Cerebellum (tissue), 4 donors: ENCODE measurements at places on chromosomes 12 and 14. TPM values are rescaled to one million over a fixed set of nuclear protein-coding genes. Genes with fewer than 3 reads are reported as not detected.
A peak's percentile ranks its signal among the peaks of the same experiment; 100 is the strongest.

DNA sequence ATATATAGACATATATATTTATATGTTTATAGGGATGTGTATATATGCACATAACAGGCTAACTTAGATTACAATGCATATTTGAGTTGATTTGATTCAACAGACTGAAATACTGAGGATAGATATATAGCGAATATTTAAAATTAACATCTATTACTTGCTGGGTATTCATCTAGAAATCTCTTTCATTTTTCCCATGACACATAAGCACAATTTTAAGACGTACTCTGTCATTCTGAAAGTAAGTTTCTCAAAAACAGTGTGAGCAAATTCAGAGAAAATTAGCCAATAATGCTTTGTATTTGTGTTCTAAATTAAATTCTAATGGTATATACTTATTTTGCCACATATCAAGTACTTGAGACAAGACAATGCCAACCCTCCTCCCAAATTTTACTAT, 907.5 kb upstream of the MDGA2 start:
- DNase-seq = no peak

GRCh38 chr12:5010151-5010550, 33.5 kb upstream of the KCNA5 start:
- DNase-seq = peak; percentile 31

- DNase-seq = no peak
Observed at GRCh38 chr12:90305379-90305778, 596.7 kb upstream of the ATP2B1 start.

- peak; percentile 17 for DNase-seq
Observed at GRCh38 chr14:74018174-74018585, 908 bp downstream of the ENTPD5 start.

The TSPAN8 gene
- total RNA-seq = 0.91 TPM

DNA sequence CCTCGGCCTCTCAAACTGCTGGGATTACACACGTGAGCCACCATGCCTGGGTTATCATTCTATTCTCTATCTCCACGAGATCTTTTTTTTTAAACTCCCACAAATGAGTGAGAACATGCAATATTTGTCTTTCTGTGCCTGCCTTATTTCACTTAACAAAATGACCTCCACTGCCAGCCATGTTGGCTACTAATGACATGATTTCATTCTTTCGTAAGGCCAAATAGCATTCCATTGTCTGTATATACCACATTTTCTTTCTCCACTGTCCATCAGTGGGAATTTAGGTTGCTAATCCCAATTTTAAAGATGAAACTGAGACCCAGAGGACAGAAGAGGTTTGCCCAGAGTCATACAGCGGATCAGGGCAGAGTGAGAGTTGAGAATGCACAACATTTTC, 10.9 kb upstream of the TRPV4 start:
- DNase-seq = no peak

DNA sequence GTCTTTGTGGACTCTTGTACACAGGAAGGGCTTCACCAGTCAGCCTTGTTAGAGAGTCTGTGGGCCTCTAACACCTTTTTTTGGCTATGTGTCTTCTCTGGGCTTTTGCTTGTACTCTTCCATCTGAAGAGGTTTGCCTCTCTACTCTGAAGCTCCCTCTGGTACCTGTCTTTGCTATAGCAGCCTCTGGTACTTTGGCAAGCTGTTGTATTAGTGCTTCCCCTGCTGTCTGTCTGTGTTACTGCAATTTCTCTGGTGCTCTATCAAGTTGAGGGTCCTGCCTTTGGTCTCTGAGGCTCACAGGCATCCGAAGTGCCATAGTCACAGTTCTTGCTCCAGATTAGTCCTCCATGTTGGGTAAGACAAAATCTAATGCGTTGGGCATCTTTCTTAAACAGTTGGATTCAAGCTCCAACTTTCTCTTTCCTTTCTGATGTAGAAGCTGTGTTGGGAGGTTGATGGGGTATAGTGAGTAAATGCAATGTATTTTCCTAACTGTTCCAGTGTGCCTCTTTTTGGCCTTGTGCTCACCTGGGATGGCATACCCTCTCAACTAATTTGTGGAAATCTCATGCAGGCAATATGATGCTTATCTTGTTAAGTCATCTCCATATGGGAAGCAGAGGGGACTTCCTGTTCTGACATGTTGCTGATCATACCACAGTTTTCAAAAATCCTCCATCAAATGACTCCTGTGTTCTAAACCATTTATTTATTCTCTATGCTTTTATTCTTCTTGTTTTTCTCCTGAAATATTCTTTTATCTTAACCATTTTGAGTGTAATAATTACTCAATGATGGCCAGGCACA, 88.8 kb downstream of the ATF7IP start:
- DNase-seq = no peak

The SYNDIG1L gene
- total RNA-seq = 0.73 TPM

DNA sequence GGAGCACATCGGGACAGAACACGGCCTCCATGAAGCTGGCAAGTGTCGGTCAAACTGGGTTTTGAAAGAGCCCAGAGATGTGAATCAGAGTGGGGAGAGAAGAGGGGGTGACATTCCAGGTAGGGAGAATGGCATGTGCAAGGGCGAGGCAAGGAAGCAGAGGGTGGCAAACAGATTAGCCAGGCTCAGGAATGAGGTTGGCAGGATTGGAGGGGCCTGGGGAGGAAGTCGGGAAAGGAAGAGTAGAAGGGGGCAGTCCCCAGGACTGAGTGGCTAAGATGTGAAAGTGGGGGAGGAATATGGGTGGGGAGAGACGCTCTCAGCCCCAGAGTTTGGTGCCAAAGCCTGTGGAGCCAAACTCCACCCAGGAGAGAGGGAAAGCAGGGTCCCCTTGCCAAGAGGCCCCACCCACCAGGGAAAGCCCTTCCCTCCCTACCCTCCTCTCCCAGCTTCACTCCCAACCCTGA, 5.5 kb upstream of the HDAC7 start:
- DNase-seq = no peak

DNA sequence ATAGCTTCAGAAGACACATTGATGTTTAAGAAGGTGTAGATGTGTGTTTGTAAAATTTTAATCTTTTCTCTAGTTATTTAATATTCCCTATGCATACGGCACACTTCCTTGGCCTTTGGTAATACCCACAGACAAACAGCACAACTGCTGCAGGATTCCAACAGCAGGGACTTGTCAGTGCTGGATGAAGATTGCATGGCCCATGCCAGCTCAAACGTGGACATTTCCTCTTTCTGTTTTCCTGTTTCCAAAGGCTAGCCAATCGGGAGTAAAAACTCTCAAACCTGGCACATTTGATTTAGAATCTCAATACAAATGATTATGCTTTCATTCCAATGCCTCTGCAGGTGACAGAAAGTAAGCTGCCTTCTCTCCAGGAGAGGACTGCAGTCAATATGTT, 22.5 kb upstream of the PDE3A start:
- peak; percentile 59 for DNase-seq

The HOXC12 gene
- not detected for total RNA-seq

The RNASE7 gene
- total RNA-seq = not detected

DNA sequence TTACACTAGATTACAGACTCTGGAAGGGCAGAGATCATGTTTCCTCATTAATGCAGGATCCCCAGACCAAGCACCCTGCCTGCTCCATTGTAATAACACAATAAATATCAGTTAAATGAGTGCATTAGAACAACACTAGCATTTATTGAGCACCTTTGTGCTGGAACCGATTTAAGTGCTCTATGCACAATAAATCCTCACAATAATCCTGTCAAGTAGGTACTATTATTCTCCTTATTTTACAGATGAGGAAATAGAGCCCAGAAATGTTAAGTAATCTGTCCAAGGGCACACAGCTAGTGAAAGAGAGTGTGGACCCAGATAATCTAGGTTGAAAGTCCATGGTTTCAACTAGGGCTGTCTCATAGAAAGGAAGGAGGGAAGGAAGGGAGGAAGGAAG, 69.8 kb downstream of the MAP1LC3B2 start:
- DNase-seq = no peak

GRCh38 chr12:10697156-10697555, 23.3 kb upstream of the STYK1 start:
- DNase-seq = no peak

DNA sequence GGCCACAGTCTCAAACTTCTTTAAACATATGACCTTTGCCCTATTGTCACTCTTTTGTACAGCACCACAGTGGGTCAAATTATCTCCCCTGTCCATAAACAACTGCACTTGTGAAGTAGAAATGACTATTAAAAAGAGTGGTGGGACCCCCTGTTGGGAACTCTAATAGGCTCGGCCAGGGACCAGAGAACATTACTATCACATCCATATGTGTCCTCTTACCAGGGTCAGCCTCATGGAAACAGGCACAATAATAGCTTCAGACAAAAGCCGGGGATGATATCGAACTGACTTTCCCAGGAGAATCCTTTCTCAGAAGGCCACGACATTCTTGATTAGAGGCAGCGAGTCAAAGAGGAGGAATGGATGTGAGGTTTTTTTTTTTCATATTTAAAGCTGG, 96.6 kb downstream of the NKX2-1 start:
- no peak for DNase-seq

DNA sequence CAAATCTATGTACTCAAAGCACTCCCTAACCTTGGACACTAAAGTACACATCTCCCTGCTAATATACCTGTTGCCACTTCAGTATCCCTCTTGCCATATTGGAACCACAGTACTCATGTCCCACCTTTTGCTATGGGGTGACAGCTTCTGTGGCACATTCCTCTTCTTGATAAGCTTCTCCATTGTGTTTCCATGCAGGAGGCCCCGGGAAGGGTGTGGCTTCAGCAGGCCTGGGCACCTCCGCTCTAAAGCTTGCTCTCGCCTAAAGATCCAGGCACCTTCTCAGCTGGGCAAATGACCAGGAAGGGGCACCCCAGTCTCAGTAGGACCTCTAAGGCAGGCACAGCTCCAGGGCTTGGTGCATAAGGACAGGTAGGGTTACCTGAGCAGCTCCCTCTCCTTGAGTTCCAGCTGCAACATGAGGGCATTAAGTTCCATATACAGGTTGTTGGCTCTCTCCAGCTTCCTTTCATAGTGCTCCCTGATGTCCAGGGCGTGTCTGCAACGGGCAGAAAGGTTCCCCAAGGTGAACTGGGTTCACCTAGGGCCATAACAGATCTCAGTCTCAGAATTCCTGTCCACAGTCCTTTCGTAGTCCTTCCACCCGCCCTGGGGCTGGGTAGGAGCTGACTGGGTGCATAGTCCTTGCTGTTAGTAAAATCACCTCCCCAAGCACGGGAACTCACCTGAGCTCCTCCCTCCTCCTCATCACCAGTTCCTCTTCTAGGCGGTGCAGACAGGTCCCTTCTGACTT, 15.9 kb downstream of the MAP3K12 start:
- no peak for DNase-seq

The TMEM30B gene
- 0.27 TPM for total RNA-seq

- peak; percentile 73 for DNase-seq
Observed at GRCh38 chr12:5171701-5172100, 128.0 kb downstream of the KCNA5 start.

DNA sequence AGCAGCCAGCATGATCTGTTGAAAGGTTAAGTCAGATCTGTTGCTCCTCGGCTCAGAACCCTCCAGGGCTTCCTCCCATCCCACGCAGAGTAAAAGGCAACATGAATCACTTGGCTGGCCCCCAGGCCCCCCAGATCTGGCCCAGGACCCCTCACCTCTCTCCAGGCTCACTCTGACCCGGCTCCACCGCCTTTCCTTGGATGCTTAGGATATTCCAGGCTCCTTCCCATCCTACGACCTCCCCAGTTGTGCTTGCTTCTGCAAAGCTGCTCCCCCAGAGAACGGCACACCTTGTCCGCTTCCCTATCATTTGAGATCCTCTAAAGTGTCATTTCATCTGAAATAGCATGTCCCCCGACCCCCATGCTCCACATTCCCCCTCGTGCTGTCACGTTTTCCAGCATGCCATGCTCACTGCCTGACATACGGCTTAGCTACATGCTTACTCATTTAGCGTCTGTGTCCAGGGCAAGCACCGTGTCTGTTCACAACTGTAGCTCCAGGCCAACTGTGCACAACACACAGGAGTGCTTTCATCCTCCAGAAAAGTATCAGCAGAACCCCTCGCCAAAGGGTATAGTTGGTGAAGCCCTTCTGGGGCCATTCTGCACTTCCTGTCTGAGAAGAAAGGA, 33.6 kb upstream of the BDKRB2 start:
- DNase-seq = no peak

The EPYC gene
- not detected for total RNA-seq

The IFNG-AS1 gene
- not detected for total RNA-seq

The CLEC14A gene
- 2.9 TPM for total RNA-seq

DNA sequence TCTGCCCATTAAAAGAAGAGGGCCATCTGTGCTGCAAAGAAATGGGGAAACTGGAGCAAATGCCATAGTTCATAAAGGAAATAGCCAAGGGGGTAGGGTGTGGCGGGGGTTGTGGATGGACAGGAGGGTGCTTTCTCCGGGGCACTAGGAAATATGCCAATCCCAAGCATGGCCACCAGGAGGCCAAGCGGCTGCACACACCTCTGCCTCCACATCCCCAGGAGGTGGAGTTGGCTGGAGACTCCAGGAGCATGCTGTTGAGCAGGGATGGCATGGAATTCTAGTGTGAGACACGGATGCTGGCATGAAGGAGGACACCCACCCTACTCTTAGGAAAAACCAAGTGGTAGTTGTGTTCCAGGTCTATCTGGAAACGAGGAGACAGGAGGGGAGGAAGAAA, 25.2 kb downstream of the NID2 start:
- no peak for DNase-seq

GRCh38 chr14:38989922-38990546, 113.0 kb downstream of the SEC23A start:
- DNase-seq = no peak

- DNase-seq = no peak
Observed at GRCh38 chr12:53492188-53492587, 7.1 kb downstream of the MAP3K12 start.

The KLRC1 gene
- not detected for total RNA-seq

The MYF6 gene
- total RNA-seq = 0.64 TPM

The INSM2 gene
- total RNA-seq = 9.6 TPM

- peak; percentile 83 for DNase-seq
Observed at GRCh38 chr14:91173221-91173670, 59.4 kb downstream of the DGLUCY start.

The CYP46A1 gene
- 6.1 TPM for total RNA-seq

The SOAT2 gene
- total RNA-seq = 0.27 TPM

- DNase-seq = no peak
Observed at GRCh38 chr14:88079624-88080023, 74.7 kb downstream of the GPR65 start.

The SLC35F4 gene
- 6.5 TPM for total RNA-seq

The SLC16A7 gene
- total RNA-seq = 19.9 TPM

- DNase-seq = no peak
Observed at GRCh38 chr14:103296007-103296406, 38.0 kb upstream of the EIF5 start.

- no peak for DNase-seq
Observed at GRCh38 chr12:102484017-102484416, 3.7 kb upstream of the IGF1 start.
